ENCODE measurements at places on chromosomes 4 and X.
A peak's percentile ranks its signal among the peaks of the same experiment; 100 is the strongest.

DNA sequence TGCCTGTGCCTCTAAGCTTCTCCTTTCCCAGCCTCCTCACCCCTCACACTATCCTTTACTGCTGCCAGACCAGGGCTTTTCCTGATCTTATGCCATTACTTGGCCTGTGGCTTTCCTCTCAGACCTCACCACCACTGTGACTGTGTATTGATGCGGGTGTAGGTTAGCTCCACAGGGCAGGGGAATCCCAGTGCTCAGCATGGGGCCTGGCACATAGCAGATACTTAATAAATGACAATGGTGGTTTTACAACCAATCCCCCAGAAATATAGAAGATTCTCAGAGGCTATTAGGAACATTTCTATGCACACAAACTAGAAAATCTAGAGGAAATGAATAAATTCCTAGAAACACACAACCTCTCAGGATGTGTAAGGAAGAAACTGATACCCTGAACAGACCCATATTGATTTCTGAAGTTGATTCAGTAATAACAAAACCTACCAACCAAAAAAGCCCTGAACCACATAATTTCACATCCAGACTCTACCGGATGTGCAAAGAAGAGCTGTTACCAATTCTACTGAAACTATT is 129.6 kb upstream of the QRFPR start:
- peak; percentile 21 for DNase-seq

DNA sequence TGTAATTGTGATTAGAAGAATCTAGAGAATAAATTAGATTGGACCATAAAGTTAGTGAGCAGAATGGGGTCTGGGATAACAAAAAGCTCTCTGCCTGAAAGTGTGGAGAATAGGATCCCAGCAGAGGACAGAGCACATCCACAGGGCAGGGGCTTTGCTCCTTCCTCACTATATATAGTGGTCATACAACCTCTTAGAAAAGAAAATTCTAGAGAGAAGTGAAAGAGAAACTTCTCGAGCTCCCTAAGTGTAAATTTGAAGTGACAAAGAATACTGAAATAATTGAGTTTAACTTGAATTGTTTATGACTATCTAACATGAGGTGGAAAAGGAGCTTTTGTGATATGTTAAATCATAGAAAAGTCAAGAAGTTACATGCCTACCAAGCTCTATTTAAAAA is 14.9 kb downstream of the ADAM29 start:
- no peak for DNase-seq

DNA sequence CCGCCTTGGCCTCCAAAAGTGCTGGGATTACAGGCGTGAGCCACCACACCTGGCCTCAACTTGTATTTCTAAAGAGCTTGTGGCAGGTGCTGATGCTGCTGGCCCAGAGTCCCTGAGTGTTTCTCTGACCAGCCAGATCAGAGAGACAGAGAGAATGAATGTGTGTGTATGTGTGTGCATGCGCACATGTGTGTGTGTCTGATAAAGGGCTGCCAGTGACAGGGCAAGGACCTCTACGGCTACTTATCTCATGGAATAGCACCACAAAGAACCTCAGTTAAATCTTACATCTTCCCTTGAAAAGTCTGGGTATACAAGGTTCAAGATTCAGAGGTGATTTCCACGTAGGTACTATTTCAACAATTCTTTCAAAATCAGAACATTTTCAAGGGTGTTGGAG is 86.0 kb downstream of the SCD5 start:
- no peak for DNase-seq

GRCh38 chrX:68728186-68728585 is 80.7 kb downstream of the STARD8 start:
- DNase-seq = no peak

- no peak for DNase-seq
Measured at GRCh38 chr4:155094201-155094820, 114.1 kb upstream of the NPY2R start.

DNA sequence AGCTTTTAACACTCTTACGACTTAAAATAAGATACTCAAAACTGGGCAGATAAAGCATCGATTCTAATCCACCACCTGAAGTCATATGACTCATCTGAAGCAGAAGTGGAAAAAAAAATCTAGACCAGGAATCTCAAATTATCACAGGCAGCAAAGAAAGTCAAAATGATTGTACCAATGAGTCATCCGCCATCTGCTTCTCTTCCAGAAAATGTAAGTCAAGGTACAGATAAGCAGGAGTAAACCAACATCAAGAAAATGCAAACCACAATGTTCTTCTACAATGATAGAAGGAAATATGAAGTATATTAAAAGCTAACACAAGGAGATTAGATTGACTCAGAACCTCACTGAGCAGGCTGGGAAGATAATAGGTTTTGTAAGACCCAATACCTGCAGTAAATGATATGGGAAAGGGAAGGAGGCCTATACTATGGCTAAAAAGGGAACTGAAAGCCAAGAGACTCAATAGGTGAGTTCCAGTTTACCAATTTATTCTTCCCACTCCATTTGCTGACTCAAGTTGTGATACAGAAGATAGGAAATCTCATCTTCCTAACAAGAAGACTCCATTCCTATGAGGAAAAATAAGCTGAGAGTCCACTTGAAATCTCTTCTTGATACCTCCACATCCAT is 88.4 kb upstream of the TET2 start:
- peak; percentile 33 for DNase-seq

DNA sequence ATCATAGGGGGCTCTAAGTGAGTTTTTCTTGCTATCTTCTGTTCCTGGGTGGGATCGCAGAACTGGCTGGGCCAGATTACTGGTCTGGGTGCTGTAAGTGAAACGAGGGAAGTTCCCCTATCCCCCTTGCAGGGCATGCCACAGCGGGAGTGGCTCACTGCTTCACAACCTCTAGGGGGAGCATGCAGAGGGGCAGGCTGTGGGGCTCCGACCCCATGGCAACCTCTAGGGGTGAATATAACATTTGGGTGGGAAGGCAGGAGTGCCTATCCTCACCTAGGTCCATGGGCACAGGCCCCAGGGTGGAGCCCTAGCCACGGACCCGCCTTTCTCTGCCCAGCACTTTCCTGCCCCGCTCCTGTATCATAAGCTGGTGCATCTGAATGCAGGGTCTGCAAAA is 1.7 kb upstream of the RRAGB start:
- no peak for DNase-seq

DNA sequence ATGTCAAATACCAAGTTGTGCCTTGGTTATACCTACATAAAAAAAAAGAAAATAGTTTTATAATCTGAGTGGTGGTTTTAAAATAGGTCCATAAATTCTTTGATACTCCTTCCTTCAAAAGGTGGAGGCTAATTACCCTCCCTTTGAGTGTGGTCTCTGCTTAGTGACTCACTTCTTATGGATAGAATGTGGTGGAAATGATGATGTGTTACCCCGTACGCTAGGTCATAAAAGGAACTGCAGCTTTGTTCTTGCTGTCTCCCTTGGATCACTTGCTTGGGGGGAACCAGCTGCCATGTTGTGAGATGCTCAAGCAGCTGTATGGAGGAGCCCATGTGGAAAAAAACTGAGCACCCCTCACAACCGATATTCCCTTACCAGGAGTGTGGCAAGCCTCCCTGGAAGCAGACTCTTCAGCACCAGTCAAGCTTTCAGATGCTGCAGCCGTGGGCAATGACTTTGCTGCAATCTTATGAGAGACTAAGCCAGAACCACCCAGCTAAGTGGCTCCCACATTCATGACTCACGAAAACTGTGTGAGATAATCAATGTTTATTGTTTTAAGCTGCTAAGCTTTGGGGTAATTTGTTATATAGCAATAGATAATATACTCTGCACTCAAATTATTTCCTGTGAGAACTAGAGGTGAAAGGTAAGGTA is 195.0 kb upstream of the GATB start:
- DNase-seq = no peak

- no peak for DNase-seq
Measured at GRCh38 chrX:107730298-107730655, 45.3 kb downstream of the TSC22D3 start.

DNA sequence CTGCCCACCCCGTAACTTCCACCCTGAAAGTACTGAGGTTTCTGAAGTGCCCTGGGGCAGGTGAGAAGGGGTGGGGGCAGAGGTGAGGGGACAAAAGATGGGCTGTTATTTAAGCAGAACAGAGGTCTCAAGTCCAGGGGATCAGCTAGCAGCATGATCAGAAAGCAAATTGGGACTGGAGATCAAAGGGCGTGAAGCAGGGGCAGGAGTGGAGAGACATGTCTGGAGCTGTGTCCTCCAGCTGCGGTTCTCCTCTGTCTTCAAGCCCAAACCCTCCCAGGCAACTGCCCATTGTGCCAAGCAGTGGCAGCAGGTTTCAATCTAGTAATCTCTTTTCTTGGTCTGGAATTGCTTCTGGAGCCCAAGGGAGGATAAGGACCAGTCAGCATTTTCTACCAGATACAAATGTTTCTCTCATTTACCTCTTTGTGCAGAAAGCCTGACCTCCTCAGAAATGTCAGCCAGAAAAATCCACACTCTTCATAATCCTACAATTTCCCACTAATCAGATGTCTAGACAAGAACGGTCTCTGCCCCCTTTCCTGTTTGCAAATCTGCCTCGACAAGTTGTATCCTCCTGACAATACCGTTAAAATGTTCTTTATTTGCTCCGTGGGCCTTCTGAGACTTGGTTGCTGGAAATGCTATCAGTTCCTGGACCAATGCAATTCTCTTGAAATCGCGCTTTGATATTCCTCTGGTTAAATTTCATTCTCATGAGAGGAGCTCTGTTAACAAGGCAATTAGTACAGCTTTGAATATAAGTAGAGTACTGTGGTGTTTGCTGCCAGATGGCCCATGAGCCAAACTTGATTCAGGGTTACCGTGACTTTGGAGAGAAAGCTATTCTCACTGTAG is 23.2 kb upstream of the RASL11B start:
- DNase-seq = no peak

DNA sequence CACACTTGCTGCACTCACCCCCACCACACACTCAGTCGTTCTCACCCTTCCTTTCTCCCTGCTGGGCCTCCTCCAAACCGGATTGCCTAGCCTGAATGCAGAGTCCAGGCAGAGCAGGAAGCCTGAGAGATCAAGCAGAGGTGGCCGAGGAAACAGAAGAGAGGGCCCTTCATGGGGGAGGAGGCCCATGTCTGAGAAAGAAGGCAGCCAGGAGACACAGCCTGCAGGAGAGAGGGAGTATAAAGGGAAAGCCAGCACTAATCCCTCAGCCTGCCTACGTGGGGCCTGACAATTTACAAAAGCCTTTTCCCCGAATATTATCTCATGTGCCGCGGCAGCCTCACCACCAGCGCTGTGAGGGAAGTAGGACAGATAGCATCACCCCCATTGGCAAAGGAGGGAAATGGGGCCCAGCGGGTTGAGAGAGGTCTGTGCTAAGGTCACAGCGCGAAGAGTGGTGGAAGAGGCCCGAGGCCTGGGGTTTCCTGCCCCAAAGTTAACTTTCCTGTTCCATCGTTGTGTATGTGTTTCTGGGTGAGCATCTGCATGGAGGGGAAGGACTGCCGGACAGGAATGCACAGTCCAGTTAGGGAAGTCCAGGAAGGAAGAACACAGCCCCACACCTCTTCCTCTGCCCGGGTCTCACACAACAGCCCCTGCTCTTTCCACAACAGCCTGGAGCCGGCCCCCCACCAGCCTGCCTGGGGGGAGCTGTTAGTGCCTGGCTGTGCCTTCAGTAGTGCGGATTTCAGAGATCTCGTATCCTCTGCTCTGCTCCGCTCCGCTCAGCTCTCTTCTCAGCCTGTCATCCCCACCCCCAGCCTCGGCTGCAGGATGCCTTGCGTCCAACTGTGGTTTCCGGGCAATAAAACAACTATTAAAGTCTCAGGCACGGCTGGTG is 50.9 kb upstream of the BCOR start:
- DNase-seq = no peak

GRCh38 chr4:154084864-154085263 is 296.0 kb upstream of the SFRP2 start:
- no peak for DNase-seq

- peak; percentile 69 for DNase-seq
Measured at GRCh38 chr4:146521541-146522097, at the start of gene SLC10A7. SLC10A7 (minus strand) TSS chr4:146521940; CDS start chr4:146521717, 223 bp downstream.

- no peak for DNase-seq
Measured at GRCh38 chr4:134540588-134540987, 339.0 kb upstream of the PABPC4L start.

- no peak for DNase-seq
Measured at GRCh38 chr4:68489338-68489737, 42.1 kb downstream of the TMPRSS11E start.

DNA sequence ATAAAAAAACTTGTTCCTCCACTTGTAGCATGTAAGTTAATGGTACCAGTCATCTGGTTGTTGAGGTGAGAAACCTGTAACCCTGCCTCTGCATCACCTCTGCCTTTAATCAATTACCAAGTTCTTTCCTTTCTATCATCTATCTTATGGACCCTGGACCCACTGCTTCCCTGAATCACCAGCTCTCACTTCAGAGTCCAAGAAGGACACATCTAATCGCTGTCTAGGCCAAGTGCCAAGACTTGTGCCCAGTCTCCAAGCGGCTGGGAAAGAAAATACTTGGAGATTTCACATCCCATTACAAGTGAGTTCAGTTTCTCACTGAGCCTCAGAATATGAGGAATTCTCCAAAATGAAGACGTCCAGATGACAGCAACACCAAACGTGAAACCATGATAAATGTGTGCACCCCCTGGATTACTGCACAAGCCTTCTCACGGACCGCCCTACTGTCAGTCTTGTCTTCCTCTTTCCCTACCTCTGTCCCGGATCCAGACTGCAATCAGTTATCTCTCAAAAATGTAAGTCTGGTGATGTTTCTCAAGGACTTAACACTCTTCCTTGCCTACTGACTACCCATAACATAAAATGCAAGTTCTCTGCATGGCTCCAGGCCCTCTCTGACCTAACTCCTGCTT is 10.4 kb downstream of the PALLD start:
- no peak for DNase-seq

DNA sequence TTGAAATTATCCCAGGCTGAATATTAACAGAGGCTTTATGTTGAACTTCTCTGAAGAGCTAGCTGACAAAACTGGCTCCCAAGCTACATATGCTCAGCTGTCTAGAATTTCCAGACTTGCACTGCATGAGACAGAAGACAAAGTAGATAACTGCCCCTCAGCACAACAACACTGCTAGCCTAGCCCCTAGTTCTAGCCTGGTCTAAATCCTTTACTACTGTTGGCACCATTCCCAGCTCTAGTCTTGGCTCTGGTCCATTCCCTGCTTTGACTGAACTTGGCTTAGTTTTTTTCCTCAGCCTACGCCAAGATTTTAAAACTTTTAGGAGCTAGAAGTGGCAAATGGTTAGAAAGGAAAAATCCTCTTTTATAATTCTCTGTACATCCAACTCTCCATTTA is 7.6 kb upstream of the OPHN1 start:
- no peak for DNase-seq

DNA sequence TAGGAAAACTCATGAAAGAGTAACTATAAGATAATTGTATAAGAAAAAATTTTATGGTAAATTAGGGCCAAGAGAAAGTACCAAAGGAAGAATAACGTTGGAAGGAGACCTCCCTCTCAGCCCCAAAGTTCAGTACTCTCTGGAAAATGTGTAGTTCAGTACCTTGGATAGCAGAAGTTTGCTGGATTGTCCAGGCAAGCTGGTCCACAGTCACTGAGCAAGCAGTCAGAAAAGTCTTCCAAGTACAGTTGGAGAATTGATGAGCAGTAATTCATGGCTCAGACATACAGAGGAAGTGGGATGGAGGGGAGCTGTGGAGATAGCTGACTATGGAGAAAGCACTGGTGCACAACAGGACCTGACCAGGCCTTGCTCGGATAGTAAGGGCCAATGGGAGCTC is 598.2 kb upstream of the NDST4 start:
- DNase-seq = no peak

- DNase-seq = peak; percentile 34
Measured at GRCh38 chr4:47836641-47837093, 1.2 kb downstream of the CORIN start.
